NCI-H1694 (cell line): ENCODE measurements at places on chromosomes 4 and X.

GRCh38 chrX:9654929-9655328 lies 110.7 kb downstream of the GPR143 start:
- no peak for DNase-seq

GRCh38 chr4:168451744-168452390 lies 28.4 kb downstream of the DDX60L start:
- DNase-seq = no peak

DNA sequence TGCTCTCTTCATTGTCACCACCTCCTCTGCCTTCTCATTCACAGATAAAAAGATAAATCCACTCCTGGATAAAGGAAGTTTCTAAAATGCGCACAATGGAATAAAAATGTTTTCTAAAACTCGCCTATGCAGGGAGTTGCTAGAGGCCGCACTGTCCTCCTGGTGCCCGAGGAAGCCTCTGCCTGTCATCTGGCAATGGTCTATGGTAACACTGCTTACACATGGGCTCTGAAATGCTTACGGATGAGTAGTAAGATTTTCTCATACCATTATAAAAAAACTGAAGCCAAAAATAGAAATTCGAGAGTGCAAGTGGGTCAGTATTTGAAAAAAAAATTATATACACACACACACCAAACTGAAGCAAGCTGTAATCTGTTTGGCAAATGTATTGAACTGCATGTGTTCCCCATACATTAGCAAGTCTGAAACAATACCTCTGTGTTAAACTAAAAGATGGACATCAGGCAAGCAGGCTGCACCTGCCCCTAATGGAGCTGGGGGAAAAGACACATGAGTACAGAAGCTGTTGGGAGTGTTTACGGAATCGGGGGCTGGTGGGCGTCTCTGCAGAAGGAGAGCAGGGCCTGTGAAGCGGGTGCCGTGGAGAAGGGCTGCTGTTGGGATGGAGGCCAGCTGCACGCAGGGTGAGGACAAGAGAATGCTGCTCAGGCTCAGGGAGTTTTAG lies 103.3 kb upstream of the FAT1 start:
- DNase-seq = no peak

GRCh38 chrX:2793752-2794151 lies 35.0 kb upstream of the GYG2 start:
- DNase-seq = no peak

DNA sequence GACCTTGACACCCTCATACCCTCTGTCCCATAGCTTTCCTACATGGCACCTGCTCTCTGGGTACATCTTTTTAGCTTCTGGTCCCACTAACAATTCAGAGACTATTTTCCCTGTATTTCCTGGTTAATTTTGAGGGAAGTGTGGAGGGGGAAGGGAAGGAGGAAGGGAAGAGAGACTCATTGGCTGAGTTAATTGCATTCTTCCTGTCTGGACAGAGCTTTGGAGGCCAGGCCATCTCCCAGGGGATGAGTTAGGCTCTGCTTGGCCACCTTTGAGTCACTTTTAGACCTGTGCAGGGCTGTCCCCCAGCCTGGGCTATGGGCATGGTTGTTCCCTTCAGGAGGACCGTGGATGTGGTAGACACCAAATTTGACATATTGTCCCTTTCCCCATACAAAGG lies 167.9 kb upstream of the PGRMC2 start:
- no peak for DNase-seq

- DNase-seq = no peak
Observed at GRCh38 chr4:99008051-99008450, 12.5 kb downstream of the METAP1 start.
